ENCODE measurements at places on chromosomes 5 and 9. TPM values are rescaled to one million over a fixed set of nuclear protein-coding genes. Genes with fewer than 3 reads are reported as not detected.

BTNL9 gene
- not detected for total RNA-seq

ESM1 gene
- total RNA-seq = 2.7 TPM

SLC36A2 gene
- not detected for total RNA-seq

NELFB gene
- 49.2 TPM for total RNA-seq

OR13C3 gene
- not detected for total RNA-seq

CTNND2 gene
- total RNA-seq = not detected

PCDHB16 gene
- total RNA-seq = 2.1 TPM

SPINK1 gene
- not detected for total RNA-seq

FAM120A gene
- 72.5 TPM for total RNA-seq

SLC6A18 gene
- not detected for total RNA-seq

PURA gene
- 18.4 TPM for total RNA-seq

Data from bronchial smooth muscle cell (primary cell).